ENCODE measurements at places on chromosomes 2 and 18.

DNA sequence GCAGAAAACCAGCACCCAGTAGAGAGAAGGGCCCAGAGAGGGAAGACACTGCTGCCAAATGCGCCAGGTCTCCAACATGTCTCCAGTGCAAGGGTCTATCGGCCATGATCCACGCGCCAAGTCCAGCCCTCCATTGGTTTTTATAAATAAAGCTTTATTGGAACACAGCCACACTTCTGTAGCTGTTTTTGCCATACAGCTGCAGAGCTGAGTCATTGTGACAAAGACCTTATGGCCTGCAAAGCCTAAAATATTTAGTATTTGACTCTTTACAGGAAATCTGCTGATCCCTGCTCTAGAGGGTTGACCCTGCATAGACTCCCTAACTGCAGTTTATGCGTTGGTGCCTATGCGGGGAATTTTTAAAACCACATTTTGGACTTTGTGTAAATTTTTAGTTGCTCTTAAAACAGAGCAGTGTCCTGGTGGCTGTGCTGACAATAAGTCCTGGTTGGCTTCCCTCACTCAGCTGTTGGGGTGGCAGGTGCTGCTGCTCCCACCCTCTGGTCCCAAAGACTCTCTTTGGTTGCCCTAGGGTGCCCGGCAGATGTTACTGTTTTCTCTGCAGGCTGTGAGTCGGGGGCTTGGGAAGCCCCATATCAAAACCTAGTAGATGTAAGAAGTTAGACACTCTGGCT lies 154.9 kb downstream of the CTIF start:
- DNase-seq, result no peak

GRCh38 chr2:120034621-120035020 lies 21.7 kb downstream of the EPB41L5 start:
- DNase-seq, result no peak

DNA sequence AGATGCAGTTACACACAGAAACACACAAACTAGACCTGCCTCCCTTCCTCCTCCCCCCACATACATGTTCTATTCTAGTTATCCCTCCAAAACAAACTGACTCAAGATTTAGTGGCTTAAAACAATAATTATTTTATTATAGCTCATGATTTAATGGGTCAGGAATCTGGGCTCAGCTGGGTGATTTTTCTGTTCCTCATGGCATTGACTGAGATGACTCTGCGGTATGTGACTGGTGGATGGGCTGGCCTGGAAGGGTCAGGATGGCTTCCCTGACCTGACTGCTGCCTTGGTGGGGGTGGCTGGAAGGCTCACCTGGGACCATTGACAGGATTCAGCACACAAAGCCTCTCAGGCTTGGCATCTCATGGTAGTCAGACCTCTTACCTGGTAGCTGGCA lies 33.7 kb upstream of the NTSR2 start:
- DNase-seq, result no peak

- no peak for DNase-seq
Observed at GRCh38 chr2:86001326-86001725, 104.4 kb downstream of the POLR1A start.

- DNase-seq, result no peak
Observed at GRCh38 chr2:118535818-118536212, 311.6 kb downstream of the EN1 start.

GRCh38 chr2:73059106-73059505 lies 12.4 kb downstream of the SFXN5 start:
- no peak for DNase-seq

DNA sequence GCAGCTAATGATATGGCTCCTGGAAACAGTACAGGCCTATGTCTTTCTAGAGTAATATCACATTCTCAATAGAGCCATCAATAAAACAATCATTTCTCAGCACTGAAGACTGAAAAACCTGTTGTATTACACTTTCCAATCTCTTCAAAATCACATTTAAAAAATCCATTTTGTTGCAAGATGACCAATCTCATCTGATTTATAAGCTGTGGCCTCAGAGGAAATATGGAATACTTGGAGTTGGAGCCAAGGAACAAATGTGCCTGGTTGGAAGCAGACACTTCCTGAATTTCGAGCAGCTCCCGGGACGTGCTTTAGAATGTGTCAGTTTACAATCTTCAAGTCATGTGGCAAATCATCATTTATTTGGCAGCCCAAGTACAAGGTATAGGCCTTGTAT lies 114.5 kb downstream of the ADCYAP1 start:
- DNase-seq, result no peak

DNA sequence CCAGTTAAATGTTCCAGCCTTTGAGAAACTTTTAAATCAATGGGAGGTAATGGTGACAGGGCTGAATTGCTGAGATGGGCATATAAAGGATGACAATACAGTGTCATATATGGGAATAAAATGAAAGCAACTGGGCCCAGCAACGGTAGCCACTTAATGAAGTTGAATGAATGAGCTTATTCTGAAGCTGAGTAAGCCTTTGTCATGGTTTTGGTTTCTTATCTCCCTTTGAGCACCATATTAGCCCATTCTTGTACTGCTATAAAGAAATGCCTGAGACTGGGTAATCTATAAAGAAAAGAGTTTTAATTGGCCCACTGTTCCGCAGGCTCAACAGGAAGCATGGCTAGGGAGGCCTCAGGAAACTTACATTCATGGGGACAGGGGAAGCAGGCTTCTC lies 3.5 kb upstream of the THUMPD2 start:
- DNase-seq, result no peak

DNA sequence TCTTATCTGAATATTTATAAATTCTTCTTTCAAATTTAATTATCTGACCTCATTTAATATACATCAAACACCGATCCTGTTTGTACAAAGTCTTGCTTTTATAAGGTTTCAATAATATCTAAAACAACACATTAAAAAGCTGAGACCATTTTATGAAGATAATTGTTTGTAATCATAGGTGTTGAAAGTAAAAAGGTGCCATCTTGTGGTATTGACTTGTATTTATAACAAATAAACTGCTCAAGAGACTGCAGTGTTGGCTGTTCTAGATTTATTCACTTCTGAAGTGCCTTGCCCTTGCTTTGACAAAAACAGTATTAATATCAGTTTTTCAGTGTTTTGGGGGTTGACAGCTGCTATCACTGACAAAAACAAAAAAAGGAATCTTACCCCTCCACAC lies 286.8 kb upstream of the HNMT start:
- DNase-seq, result no peak

DNA sequence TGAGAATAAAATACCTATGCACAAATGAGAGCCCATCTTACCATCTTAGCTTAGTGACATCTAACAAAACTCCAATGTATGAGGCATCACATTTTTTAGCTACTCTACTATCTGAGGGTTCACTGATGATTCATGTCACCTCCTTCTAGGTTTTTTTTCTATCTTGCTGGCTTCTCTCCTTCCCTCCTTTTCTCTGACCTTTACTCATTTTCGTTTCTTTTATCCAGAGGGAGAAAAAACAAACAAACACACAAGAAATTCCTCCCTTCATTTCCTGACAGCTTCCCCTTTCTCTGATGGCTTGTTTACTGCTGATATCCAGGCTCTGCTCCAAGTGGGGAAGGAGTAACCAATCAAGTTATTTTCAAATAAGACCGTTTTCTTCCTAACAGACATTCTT lies 115.1 kb downstream of the UBE2E3 start:
- no peak for DNase-seq

GRCh38 chr18:13202571-13202970 lies 16.0 kb upstream of the LDLRAD4 start:
- no peak for DNase-seq

GRCh38 chr2:207901401-207901800 lies 123.9 kb downstream of the PLEKHM3 start:
- DNase-seq, result no peak

DNA sequence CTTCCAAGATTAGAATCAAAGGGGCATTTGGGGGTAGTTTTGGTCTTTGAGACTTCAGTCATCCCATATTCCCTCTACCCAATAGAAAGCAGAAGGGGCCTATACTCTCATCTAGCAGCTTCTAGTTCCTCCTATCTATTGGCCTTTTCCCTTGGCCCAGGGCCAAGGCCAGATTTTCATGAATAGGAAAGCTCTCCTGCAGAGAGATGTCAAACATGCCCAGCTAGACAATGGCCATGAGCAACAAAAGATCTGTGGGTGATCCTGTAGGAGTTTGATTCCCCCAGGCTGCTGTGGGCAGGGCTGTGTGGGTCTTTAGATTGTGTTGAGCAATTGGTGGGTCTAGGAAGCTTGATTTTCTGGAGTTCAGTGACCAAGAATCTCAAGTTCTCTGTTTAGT lies 2.9 kb upstream of the ADCYAP1 start:
- DNase-seq, result no peak

- no peak for DNase-seq
Observed at GRCh38 chr2:136751406-136751805, 13.9 kb upstream of the THSD7B start.

- DNase-seq, result no peak
Observed at GRCh38 chr2:240143801-240144648, 3.6 kb upstream of the OTOS start.

GRCh38 chr2:238120463-238121298 lies 17.8 kb upstream of the KLHL30 start:
- no peak for DNase-seq

GRCh38 chr2:129239141-129239540 lies 740.3 kb upstream of the RAB6C start:
- no peak for DNase-seq

GRCh38 chr18:71020342-71021029 lies 731.6 kb downstream of the SOCS6 start:
- DNase-seq, result no peak

GRCh38 chr2:152505495-152505906 lies 170.5 kb downstream of the FMNL2 start:
- DNase-seq, result no peak

DNA sequence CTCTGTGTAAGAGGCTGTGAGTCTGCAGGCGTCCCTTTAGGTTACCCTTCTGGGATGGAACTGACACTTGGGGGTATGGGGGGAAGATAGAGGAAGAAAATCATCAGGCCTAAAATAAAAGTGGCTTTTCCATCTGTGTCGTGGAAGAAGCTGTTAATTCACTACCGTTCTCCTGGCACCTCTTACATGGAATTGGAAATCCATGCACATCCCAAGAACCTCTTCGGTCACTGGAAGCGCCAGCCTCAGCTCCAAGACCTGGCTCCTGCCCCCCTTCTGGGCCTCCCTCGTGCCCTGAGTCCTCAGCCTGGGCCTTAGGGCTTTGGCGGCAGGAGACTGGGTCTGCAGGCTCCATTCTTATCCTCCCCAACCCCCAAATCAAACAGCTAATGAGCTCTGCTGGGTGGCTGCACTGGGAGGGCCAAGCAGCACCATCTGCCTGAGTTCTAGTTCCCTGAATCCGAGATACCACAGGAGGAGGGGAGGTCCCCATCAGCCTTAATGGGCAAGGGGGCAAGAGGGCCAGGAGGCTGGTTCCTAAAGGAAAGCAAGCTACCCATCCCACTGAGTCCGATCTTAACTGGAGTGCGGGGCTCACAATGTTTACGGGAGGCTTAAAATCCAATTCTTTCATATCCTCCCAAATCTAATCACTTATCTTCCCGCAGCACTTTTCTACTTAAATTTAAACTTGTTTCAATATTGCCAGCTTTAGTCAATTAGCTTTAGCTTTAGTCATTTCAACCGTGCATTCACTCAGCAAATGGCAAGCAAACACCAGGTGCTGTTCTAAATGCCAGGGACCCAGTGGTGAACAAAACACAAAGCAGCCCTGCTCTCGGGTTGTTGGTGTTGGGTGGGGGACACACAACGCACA lies 52.8 kb downstream of the FAM178B start:
- DNase-seq, result no peak

DNA sequence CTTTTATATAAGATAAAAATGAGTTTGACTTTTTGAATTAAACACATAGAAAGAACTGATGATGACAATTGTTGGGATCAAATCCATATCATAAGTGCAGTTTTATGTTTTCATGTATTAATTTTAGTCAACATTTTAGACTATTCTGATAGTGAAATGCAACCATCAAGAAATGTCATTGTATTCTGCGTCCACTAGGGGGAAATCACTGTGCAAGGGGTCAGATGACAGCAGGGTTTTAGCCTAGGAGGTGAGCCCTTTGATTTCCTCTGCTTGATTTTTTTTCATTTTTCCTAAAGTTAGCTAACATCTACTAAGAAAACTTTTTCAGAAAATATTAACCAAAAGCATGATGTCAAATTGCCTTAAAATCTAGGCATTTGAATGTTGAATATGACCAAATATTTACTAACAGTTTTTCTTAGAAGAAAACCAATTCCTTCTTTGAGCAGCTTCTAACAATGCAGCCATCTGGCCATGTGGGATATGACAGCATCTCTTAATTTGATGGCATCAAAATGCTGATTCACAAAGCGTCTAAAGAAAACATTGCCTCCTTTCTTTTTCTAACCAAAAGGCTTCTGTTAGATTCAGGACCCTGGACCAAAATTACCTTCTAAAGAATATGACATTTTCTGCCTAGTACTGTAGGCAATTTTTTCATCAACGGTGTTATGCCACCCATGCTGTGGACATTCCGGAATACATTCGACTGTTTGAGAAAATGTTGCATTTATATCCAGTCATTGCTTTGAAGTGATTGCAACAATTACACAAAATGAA lies 141.5 kb downstream of the SPHKAP start:
- no peak for DNase-seq

GRCh38 chr18:3360211-3360610 lies 89.8 kb upstream of the TGIF1 start:
- no peak for DNase-seq

- no peak for DNase-seq
Observed at GRCh38 chr18:77457681-77458080, 208.0 kb downstream of the GALR1 start.

GRCh38 chr2:106261871-106262321 lies 67.8 kb upstream of the UXS1 start:
- no peak for DNase-seq

DNA sequence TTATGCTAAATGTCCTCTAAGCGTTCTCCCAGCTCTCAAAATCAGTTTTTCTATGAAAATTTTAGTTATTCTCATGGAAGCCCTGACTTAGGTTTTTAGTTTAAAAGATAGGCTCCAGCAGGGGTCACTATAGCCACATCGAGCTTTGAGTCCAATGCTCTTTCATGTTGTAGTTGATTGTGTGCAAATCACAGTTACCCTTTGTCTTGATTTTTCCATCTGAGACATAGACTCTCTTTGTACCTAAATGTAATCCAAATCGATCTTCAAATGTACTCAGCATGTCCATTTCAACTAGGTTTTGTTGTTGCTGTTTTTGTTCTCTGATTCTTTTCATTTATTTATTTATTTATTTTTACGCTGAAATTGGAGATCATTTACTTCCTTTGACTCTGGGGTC lies 26.4 kb upstream of the MSTN start:
- peak; percentile 5 for DNase-seq

DNA sequence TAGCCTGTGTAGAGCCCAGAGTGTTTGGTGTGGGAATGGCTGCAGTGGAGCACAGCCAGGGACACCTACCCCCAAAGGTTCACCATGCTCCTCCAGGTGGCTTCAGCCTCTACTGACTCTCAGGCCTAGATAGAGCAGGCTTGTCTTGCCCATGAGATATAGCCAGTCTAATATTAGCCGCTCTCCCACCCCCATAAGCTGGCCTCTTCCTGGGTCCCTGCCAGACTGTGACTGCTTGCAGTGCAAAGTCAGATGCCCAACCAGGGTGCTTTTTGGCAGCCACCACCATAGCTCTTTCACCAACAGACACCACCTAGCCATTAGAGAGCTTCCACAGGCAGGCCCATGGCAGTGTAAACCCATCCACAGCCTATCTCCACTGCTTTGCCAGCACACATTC lies 405.3 kb downstream of the MBD2 start:
- DNase-seq, result no peak

GRCh38 chr2:206614811-206615210 lies 27.5 kb upstream of the FAM237A start:
- no peak for DNase-seq

All from AG04449 (cell line).